Neuronal stem cell (in vitro differentiated cells): ENCODE measurements at places on chromosomes 13 and 19.

DNA sequence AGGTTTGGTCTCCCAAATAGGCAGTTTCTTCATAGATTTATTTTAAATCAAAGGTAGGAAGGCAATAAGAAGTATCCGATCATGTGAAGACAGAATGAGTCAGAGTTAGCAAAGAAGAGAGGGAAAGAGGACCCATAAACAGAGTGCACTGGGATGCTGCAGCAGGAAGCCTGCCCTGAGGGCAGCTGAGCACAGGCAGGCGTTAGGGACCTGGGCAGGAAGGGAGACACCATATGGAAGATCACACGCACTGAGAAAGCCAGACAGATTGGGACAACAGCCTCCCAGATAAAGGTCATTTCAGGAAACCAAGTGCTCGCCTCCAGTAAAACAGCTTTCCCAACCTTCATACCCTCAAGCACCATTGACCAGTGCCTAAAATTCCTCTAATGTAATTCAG lies 598.0 kb downstream of the EFNB2 start:
- no peak for DNase-seq

DNA sequence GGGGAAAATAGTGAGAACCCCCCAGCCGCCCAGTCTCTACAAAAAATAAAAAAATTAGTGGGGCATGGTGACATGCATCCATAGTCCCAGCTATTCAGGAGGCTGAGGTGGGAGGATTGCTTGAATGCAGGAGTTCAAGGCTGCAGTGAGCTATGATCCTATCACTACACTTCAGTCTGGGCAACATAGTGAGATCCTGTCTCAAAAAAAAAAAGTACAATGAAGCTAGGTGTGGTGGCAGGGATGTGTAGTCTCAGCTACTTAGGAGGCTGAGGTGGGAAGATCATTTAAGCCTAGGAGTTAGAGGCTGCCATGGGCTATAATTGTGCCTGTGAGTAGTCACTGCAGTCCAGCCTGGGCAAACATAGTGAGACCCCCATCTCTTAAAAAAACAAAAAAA lies 8.9 kb downstream of the PCCA start:
- no peak for DNase-seq

- no peak for DNase-seq
These were observed 636 bp upstream of the RNF225 start for GRCh38 chr19:58394821-58395219.

DNA sequence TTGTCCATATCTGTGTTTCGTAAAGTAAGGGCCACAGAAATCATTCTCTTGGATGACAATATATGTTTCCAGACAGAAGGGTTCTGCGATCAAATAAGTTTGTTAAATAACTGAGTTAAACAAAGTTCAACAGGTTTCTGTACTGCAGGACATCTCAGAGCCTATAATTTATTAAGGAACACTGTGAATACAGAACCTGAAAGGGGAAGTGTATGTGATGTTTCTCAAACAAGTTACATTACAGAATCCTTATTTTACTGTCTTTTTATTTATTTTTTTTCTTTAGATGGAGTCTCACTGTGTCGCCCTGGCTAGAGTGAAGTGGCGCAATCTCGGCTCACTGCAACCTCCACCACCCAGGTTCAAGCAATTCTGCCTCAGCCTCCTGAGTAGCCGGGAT lies 55.4 kb upstream of the GTF2F2 start:
- no peak for DNase-seq

DNA sequence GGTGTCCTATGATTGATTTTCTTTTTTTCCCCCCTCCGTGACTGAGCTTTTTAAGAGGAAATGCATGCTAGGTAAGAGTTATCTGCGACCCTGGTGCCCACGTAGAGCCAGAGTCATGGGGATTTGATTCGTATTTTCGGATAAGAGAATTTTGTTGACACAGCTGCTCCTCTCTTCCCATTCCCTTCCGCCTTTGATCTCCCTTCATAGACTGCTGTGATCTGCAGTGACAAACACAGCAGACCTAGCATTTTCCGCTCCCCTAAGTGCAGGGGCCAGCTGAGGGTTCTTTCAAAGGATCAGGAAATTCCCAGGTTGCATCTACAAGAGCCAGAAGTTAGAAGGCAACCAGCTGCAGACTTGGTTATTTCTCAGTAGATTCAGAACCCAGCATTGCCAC lies 70.5 kb downstream of the ZNF568 start:
- no peak for DNase-seq

- DNase-seq = no peak
These were observed 6.2 kb upstream of the KLK13 start for GRCh38 chr19:51071095-51071405.

- no peak for DNase-seq
These were observed 1.1 kb downstream of the TMEM86B start for GRCh38 chr19:55227241-55228014.

DNA sequence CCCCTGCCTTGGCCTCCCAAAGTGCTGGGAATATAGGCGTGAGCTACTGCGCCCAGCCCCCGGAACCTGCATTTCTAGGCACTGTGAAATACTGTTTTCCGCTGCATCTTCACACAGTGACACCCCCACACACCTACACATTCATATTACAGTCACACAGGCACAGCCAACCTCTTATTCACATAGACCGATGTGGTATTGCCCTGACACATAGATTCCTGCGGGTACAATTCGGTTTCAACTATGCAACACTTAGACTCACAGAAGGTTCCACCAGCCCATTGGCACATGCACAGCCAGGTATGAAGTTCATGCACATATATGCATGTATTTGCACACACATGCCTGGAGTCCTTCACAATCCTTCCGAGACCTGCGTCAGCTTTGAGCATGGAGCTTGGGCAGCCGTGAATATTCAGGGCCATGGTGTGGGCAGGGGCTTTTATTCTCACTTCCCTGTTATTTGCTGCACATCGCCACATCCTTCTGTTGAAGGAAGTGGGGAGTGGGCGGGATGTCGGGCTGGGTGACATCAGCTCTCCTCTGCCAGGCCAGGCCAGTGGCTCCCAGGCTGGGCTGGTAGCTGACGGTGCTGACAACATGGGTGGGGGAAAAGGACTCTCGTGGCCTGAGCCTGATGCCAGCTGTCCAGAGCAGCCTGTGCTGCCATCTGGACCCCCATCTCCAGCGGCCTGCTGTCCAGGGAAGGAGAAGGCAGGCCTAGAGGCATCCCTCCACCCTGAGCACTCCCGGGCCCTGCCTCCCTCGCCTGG lies 5.4 kb upstream of the CDC37 start:
- DNase-seq = no peak

DNA sequence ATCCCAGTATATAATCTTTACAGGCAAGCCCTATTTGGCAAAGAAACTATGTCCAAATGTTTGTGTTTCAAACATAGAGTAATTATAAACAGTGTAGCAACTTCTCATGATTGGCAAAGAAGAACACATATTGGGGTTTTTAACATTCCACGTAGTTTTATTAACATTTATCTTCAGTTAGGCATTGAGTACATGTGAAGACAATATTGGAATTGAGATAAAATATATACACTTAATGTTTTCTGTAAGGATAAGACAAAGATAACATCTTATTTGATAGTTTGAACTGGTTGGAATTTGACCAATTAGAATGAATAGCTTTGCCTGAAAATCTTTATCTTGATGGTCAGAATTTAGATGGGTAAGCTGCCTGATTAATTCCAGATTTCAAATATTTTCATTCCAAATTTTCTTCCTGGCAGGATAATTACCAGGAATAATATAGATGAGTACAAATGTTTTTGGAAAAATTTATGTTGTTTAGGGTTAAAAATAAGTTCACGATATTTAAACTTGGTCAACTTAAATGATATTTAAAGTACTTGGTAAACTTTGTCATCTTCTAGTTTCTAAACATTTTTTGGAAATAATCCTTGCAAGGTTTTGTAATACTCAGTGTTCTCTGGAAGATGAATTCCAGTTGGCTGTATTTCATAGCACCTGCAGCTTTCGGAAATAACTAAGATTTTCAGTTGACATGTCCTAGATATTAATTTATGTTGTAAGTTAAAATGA lies 536.5 kb upstream of the SPRY2 start:
- DNase-seq = no peak

DNA sequence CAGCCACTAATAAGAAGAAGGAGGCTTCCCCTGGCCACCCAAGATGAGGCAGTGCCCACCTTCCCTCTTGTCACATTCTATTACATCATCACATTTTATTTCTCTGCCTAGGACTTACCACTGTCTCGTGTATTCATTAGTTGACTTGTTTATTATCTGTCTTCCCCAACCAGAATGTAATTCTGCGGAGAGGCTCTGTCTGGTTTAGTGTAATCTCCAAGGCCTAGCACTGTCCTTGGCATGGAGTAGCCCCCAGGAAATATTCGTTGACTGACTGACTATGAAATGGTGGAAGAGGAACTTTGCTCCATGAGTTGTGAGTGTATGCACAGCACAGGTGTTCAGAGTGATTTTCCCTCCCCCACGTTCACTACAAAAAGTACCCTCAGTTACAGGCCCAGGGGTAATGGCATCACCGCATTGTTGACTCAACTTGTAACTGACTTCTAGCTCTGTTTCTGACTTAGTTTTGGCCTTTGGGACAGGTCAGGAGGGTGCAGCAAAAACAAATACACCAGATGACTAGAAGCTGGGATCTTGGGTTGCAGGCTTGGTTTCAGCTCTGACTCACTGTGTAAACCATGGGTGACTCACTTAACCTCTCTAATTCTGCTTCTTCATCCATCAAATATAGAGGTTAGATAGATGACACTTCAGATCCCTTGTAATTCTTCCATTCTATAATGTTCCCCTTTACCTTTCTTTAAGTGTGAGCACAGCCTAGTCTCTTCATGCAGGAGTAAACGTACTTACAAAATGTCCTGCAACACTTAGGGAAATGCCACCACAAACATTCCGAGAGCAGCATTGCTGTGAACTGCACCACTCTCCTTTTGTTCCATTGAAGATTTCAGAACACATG lies 229.7 kb downstream of the KCNRG start:
- no peak for DNase-seq

DNA sequence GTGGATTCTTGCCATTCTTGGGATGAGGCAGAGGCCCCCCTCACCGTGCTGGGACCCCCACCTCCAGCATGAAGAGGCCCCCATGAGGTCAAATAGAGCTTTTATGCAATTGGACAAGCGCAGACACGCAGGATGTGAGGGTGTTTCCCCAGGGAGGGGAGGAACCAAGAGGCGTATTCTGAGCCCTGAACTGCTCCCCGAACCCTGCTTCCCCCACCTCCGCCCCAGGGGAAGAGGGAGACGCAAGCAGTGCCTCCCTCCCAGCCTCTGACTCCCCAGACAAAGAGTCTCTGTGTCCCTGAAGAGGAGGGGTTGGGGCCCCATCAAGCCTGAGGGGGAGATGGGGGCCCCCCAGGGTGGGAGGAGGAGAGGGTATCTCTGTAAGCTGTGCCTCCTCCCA lies 1.3 kb upstream of the RDH8 start:
- DNase-seq = no peak

GRCh38 chr13:41200126-41200525 lies 5.8 kb upstream of the KBTBD7 start:
- DNase-seq = no peak

DNA sequence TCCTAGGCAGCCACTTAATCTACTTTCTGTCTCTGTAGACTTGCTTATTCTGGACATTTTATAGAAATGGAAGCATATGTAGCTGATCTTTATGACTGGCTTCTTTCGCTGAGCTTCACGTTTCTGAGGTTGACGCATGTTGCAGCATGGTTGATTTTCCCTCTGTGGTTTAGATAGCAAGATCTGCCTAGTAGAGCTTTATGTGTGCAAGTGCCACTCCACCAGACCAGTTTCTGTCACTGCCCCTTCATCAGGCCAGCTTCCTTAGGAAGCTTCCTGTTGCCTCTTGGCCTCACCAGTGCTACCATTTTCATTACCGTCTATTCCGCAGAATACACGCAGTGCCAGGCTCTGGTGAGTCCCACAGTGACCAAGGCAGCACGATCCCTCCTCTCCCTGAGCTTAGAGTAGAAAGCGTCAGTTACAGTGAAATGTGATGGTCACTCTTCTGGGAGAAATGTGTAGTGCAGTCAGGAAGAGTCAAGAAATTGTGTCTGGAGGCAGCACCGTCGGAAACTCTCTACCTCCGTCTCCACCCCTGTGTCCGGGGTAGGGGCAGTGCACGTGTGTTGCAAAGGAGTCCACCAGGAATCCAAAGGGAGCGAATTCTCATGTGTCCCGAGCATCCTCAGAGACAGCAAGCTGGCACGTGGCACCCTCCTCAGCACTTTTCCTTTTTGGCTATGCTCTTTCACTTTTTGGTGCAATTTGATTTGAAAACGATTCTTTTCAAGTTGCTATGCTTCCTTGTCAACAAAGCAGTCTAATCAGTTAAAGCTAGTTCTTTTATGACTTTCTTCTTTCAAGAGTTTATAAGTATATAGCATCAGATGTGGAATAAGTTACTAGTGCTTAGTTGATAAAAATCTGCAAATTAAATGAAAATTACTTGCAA lies 45.4 kb upstream of the GPR183 start:
- no peak for DNase-seq

DNA sequence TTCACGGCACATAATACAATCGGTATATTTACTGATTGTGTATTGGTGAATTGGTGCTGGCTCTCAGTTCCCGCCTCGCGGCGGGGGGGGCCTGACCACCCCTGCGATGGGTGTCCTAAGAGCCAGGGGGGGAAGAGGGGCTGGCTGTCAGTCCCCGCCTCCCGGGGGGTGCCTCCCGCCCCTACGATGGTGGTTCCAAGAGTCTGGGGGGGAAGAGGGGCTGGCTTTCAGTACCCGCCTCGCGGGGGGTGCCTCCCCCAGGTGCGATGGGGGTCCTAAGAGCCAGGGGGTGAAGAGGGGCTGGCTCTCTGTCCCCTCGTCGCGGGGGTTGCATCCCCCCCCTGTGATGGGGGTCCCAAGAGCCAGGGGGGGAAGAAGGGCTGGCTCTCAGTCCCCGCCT lies 2321.8 kb upstream of the PCDH20 start:
- DNase-seq = no peak

DNA sequence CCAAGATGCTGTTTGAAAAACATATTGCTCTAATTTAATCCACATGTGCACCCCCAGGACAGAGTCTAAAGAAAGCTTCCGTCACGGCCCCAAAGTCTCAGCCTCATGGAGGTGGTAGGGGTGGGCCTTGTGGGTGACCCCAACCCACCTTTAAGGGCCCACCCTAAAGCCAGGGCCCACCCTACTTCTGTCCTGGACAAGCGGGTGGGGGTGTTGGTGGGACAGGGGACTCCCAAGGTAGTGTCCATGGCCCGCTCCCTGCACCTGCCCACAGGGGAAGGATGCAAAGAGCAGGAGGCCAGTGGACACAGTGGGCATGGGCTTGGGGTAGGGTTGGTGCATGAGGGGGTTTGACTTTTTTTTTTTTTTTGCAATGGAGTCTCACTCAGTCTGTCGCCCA lies 66.8 kb downstream of the KCTD15 start:
- no peak for DNase-seq

DNA sequence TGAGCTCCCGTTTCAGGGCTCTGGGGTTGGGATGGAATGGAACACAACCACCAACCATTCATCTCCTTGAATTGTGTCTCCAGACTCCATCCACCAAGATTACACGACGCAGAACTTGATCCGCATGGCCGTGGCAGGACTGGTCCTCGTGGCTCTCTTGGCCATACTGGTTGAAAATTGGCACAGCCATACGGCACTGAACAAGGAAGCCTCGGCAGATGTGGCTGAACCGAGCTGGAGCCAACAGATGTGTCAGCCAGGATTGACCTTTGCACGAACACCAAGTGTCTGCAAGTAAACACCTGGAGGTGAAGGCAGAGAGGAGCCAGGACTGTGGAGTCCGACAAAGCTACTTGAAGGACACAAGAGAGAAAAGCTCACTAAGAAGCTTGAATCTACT lies 15.5 kb downstream of the FCAR start:
- DNase-seq = no peak
